Ammon's horn (tissue), 1 donor: ENCODE measurements at places on chromosomes 3 and 15.

DNA sequence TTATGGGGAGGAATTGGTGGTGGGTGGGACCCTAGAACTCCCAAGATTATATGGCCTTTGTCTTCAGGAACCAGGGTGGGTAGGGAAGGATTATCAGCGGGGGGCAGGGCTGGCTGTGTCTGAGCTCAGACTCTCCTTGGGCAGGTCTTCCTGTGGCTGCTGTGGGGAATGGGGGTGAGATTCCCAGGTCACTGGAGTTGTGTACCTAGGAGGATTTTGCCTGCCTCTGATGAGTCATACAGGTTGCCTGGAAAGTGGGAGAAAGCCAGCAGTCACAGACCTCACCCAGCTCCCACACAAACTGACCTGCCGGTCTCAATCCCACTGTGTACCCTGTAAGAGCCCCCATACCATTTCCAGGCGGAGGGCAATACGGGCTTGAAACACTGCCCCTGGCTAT lies 209.9 kb upstream of the CNTN3 start:
- no peak for DNase-seq

GRCh38 chr15:95298729-95299128 lies 1031.8 kb upstream of the NR2F2 start:
- DNase-seq, result no peak

- no peak for DNase-seq
Observed at GRCh38 chr15:60010858-60011257, 6.7 kb downstream of the FOXB1 start.

GRCh38 chr3:4703054-4703480 lies 209.9 kb downstream of the ITPR1 start:
- DNase-seq, result no peak

DNA sequence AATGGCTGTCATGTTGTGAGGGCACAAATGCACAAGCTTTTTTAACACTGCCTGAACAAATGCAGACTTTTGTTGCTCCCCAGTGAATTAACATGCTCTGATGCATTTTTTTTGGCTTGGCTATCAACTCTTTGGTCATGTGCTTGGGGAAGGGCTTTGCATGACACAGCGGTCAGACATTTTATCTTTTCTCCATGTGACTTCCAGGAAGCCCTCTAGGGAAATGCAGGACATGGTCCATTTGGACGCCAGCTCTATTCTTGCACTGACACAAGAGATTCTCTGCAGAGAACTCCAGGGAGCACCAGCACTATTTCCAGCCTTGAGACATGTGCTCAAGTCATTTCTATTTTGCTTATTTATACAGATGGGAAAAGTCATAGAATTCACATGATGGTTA lies 46.2 kb downstream of the NEK11 start:
- DNase-seq, result no peak

DNA sequence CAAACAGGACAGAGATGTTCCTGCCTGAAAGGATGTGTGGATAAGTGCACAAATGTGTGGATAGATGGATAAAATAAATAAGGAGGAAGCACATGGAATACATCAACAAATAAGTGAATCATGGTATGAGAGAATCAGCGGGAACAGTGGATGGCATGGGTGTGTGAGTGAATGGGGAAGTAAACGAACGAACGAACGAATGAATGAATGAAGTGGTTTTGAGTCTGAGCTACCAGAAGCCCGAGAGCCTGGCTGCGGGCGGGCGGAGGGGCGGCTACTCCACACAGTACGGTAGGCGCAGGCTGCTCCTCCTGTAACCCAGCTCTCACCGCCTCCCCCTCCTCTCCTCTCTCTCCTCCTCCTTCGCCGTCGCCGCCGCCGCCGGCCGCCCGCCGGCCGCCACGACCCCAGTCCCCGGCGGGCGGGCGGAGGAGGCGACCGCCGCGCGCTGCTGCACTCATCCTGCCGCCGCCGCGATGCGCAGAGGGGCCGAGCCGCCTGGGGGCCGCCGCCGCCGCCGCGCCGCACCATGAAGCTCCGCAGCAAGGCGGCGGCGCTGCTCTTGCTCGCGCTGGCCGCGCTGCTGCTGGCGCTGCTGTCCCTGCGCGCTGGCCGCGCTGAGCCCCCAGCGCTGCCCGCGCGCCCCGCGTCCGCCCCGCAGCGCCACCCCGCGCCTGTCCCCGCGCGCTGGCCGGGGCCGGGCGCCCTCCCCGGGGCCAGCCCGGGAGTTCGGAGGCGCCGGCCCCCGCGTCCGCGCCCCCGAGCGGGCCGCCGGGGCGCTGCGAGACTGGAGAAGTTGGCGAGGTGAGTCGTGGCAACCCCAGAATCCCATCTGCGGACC lies at the start of gene GXYLT2:
Gene GXYLT2, plus strand, starts transcription at position 342 of the 841 bp plus-strand sequence. Its CDS starts 188 bp downstream, at position 530.
- DNase-seq, result peak; percentile 90

DNA sequence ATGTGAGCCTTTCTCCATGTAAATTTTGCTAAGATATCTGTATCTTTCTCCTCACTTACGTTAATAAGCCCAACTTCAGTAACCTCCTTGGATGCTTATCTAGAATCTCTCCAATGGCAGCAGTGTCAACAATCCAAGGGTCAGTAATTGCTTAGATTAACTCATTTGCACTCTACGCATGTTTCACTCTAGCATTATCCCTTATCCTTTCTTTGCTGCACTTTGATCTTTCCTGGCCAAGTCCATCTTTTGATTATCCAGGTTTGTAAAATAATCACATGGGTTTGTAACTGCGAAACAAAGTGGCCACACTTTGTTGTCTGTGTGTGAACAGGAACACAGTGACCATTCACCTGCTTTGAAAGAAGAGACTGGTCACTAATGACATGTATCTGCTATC lies 577.6 kb downstream of the RSL24D1 start:
- DNase-seq, result no peak

- peak; percentile 28 for DNase-seq
Observed at GRCh38 chr15:58724466-58724865, 25.0 kb downstream of the ADAM10 start.

DNA sequence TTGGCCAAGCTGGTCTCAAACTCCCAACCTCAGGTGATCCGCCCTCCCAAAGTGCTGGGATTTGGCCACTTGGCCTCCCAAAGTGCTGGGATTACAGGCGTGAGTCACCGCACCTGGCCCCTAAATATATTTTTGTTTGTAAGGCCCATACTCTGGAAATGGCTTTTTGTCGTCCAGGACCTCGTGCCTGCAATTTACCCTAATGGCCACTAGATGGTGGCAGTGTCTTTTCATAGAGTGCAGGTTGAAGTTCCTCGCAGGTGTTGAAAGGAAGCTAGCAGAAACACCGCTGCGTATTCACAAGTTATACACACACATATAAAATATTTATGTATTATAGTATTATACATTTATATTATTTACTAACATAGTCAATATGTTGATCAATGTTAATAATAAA lies 97.2 kb downstream of the LRTM1 start:
- DNase-seq, result no peak

GRCh38 chr3:24829629-24830229 lies 335.1 kb upstream of the THRB start:
- DNase-seq, result peak; percentile 20

- no peak for DNase-seq
Observed at GRCh38 chr3:9901967-9902366, 681 bp upstream of the IL17RE start.

GRCh38 chr3:87796843-87797185 lies 262.0 kb downstream of the CGGBP1 start:
- no peak for DNase-seq

DNA sequence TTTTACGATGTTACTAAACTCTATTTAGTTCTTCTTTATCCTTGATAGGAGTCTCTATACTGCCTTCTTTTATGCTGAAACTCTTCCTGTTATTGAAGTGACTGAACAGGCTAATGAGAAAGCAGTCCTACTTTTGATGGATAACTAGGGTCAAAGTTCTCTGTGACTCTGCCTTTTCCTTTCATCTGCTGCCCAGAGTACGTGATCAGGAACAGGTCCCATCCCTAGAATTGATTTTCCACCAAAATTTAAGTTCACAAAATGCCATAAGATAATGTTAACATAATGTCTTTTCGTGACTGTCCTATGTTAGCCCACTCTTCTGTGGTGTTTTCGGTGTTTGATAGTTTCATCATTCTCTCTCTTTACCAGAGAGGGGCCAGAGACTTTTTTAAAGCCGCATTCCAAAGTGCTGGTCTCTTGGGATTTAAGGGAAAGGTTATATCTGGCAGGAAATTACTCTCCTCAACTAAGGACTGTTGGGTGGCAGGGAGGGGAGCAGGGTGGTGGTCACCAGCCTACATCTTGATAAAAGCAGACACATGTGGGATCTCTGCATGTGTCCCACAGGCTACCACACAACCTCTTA lies 50.3 kb upstream of the PLXND1 start:
- no peak for DNase-seq

DNA sequence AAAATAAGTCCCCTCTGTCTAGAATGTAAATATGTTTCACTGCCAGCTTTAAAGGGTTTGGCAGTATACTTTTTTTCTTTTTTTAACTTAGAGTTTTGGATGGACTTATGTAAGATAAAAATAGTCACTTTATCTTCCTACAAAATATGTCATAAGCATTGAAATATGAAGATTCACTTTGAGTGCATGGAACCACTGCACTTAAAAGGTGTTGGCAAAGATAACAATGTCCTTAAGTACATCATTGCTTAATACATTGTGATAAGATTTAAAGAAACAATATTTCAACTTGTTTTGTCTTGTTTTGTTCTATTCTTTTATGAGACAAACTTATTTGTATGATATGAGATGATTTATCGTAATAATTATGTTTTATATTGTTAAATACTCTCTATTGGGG lies 66.3 kb upstream of the NAALADL2 start:
- no peak for DNase-seq

GRCh38 chr3:116586285-116586944 lies 123.2 kb upstream of the TUSC7 start:
- DNase-seq, result no peak

DNA sequence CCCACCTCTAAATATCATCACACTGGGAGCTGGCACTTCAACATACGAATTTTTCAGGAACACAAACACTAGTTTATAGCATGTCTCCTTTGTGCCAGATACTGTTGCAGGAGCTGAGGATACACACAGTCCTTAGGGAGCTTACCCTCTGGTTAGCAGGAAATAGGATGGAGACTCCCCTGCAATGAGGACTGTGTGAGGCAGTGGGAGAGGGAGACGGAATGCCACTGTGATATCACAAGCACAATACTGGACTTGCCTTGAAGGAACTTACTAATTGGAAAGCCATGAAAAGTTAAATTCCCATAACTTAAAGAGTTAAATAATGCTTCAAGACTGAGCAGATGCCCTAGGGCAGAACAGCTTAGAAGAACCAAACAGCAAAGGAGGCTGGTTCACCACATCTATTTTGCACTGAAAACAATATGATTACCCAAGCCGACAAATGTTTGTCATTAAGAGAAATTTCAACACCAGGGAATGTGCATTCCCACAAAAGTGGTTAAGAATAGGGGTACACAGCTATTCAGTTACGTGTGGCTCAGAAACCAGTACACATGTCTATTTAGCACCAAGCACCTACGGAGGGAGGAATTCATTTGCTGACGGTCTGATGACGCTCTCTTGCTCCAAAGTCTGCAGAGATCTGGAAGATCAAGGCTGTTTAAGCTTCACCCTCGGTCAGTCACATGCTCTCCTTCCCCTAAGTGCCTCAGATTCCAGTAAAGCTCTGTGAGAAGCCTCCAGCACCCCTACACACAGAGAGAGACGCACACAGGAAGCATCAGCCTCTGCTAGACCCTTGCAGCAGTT lies 5.2 kb downstream of the TBC1D2B start:
- peak; percentile 84 for DNase-seq

GRCh38 chr15:40694688-40695468 lies at the start of gene RAD51:
Gene RAD51 (plus strand): TSS chr15:40695174. CDS start chr15:40698759, 3,585 bp downstream.
- DNase-seq, result peak; percentile 94

DNA sequence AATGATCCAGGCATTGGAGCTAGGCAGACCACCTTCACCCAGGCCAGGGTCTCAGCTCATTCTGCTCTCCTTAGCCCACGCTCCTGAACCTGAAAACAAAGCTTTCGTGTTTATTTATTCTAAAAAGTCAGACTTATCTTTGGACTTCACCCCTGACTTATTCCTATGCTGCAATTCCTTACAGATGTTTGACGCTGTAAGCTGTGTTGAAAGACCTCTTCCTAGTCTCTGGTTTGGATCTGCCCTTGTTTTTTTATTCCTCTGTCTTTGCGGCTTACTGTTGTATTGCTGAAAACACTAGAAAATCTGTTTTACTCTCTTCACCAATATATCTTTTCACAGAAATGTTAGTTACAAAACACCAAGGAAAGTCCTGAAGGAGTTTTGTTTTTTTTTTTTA lies 40.5 kb upstream of the LDHAL6B start:
- DNase-seq, result no peak

- no peak for DNase-seq
Observed at GRCh38 chr15:83766339-83766738, 112.4 kb downstream of the ADAMTSL3 start.
